Stimulated activated CD8-positive, alpha-beta memory T cell treated with anti-CD3 and anti-CD28 coated beads, Interleukin-15, amount 100 ng/mL, for 24 hours (primary cell): ENCODE measurements at places on chromosomes 2 and 18.
A peak's percentile ranks its signal among the peaks of the same experiment; 100 is the strongest.

DNA sequence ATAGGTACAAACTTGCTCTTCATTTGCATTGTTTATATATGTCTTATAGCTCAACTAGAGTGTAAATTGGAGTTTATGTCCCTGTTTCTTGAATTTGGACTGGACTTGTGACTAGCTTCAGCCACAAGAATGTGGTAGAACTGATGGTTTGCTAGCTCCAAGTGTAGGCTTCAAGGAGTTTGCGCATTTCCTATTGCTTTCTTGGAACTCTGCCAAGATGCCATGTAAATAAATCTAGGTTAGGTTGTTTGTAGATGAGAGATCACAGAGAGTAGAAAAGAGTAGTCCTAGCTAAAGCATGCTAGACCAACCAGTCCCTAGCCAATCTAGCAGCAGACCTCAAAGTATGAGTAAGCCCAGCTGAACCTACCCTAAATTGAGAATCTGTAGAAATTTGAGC is 183.0 kb upstream of the CYP26B1 start:
- DNase-seq = no peak

DNA sequence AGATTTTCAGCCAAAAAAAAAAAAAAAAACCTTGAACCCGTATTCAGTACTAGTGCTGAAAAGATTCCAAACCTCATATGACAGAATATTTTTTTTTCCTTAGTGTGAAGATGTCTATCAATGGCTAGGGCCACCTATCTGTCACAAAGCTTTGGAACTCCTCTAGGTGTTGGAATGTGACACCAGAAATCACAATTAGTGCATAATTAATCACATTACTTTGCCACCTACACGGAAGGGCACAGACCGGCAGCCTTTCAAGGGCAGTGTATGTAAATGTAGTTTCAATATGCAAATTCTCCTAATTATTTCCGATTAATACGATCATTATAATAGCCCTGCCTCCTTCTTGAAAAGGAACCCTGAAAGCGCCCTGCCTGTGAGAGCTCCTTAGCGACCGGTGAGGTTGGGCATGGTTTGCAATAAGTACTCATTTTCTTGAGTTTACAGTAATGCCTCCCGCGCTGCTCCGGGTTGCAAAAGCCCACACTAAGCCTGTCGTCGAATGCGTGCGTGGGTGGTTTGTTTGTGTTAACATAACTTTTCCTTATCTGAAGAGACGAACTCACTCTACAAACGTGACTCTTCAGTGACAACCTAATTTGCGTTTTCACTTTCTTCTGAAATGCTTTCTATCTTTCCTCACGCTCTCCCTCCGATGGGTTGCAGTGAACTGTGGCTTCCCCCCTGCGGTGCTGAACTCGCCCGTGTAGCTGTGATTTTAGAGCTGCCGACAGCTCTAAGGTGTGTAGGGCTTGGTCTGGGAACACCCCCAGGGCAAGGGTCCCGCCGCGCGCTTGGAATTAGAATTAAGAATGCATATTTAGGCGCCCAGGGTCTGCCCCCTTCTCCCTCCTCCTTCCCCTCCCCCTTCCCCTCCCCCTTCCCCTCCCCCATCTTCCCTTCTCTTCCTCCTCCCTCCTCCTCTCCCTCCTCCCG is 765 bp upstream of the ID2 start:
- DNase-seq = peak; percentile 60

- DNase-seq = no peak
These were observed 54.5 kb upstream of the NPAS2 start for GRCh38 chr2:100765481-100765880.

GRCh38 chr18:61333271-61333745 is at the start of gene CDH20:
CDH20 (plus strand) TSS chr18:61333430.
- no peak for DNase-seq

GRCh38 chr18:41347057-41347456 is 608.0 kb upstream of the PIK3C3 start:
- DNase-seq = no peak

DNA sequence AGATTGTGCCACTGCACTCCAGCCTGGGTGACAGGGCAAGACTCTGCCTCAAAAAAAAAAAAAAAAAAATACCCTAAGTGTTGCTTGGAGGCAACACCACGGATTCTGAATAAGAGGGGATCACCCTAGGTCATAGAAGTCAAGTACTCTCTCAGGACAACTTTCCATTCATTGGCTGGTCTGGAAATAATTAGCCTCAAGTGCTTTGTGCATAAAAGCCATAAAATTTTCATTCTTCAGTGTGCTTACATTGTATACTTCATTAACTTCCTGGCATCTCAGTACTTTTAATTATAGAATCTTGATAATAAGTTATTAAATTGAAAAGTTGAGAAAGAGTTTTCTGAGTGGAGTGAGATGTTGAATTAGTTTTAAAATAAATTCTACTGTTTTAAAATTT is 876.1 kb upstream of the FAM98A start:
- no peak for DNase-seq

DNA sequence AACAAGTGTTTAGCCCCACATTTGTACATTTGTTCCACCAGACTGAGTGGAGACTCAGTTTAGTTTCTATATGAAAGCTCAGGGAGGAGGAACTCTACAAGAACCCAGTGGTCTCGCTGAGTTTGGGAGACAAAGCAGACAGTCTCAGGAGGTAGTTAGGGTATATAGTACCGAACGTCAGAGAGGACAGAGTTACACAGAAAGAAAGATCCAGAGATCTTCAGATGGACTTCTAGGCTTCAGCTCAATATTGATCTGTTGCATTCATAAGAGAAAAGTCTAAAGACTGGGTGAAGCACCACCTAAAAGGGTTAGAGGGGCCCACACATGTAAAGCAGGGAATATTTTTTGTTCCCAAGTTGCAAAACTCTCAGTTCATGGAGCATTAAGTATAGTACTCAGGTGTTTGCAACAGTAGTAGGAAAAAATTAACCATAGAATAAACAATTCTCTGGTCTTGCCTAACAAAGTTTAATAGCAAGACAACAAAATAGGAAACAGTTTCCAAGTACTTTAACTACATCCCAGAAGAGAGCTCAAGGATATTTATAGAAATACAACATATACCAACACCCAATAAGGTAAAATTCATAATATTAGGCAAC is 4.2 kb downstream of the TFPI start:
- DNase-seq = no peak

DNA sequence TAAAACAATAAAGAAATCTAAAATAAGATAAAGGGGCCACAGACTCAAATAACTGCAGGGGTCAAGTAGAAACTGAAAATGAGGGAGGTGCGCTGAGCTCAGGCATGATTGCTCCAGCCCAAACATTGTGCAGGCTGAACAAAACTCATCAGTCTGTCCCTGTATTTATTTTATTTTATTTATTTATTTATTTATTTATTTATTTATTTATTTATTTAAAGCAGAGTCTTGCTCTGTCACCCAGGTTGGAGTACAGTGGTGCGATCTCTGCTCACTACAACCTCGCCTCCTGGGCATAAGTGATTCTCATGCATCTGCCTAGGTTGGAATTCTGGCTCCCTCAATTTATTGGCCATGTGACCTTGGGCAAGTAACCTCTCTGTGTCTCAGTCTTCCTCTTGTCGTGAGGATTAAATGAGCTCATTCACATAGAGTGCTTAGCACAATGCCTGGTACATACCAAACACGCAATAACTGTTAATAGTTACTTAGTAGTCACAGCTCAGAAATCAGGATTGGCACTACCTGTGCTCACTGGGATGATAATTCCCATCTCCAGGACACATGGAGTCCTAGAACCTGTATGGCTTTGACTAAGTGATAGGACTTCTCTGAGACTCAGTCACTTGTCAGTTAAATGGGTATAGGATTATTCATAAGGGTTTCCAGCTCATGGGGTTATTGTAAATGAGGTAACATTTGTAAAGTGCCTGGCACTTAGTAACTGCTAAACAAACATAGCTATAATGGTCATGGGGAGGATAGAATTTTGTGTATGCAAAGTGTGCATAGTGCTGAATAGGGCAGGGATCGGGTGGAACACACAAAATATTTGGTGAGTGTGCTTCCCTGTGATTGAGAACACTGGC is 6.0 kb downstream of the SPEG start:
- DNase-seq = no peak

DNA sequence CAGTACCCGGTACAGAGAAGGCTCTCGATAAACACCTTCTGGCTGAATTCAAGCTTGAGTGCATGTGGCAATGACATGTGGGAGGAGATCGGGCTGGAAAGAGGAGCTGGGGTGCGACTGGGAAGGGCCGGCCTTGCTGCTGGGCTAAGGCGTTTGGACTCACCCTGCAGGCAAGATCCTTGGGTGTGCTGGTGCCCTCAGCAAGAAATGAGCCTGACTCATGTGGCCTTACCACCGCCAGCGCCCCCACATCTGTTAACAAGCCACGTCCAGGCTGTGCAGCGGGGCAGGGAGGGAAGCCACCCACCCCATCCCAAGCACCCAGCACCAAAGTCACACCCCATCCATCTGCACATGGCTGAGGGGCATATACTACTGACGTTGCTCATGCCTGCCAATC is 1.3 kb downstream of the HS1BP3 start:
- no peak for DNase-seq

DNA sequence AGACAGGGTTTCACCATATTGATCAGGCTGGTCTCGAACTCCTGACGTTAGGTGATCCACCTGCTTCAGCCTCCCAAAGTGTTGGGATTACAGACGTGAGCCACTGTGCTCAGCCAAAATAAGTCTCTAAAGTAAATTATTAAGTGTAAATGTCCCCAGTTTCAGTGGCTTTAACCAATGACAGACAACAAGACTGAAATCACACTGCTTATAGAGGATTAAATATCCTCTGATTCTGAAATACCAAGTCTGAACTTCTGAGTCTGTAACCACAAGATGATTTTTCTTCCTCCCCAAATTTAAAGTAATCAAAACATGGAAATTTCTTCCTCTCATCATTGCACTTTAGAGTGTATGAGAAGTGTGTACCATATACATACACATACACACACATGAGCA is 16.5 kb upstream of the ANKRD44 start:
- DNase-seq = no peak

DNA sequence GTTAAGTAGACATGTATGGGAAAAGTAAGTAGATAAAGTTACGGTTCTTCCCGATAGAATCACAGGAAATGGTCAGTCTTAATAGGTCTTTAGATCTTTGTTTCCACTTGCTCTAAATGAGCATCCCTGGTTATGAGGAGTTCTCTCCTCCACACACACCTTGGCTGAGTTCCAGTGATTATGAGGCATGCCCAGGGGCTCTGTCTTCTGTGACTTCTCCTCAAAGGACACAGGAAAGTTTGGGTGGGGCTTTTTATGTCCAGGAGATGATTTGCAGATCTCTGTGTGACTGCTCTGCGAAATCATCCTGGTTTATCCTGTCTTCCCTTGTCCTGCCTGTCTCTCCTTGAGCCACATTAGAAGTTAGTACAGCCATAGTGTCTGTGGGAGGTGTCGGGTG is 83.9 kb upstream of the EML6 start:
- no peak for DNase-seq

DNA sequence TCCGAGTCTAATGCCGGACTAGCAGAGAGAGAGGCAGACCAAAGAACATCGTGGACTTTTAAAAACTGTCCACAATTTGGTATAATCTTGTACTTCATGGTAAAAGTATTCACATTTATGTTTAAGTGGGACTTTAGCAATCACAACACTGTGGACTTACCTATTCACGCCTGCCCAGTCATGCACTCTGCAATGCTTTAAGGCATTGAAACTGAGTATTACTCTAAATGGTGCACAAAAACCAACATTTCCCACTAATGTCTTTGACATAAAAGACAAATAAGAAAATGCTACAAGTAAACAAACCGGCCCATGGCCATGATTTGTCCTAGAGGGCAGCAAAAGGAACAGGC is 91.3 kb downstream of the ACVR1 start:
- no peak for DNase-seq

- no peak for DNase-seq
These were observed 87.3 kb downstream of the SH3RF3 start for GRCh38 chr2:109216332-109216731.

DNA sequence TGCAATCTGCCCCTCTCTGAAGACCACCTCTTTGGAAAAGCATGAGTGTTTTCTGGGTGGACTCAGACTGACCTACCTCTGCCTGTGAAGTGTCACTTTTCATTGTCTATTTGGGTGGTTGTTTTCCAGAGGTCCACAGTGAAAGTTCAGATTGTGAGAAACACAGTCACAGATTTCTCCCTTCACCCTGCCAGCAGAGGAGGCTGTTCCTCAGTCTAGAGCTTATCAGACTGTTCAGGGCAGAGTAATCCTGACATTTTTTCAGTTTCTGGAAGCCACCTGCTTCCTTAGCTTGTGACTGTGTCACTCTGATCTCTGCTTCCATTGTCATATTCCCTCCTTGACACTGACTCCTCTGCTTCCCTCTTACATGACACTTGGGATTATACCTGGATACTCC is 55.4 kb upstream of the RMP24 start:
- DNase-seq = no peak

DNA sequence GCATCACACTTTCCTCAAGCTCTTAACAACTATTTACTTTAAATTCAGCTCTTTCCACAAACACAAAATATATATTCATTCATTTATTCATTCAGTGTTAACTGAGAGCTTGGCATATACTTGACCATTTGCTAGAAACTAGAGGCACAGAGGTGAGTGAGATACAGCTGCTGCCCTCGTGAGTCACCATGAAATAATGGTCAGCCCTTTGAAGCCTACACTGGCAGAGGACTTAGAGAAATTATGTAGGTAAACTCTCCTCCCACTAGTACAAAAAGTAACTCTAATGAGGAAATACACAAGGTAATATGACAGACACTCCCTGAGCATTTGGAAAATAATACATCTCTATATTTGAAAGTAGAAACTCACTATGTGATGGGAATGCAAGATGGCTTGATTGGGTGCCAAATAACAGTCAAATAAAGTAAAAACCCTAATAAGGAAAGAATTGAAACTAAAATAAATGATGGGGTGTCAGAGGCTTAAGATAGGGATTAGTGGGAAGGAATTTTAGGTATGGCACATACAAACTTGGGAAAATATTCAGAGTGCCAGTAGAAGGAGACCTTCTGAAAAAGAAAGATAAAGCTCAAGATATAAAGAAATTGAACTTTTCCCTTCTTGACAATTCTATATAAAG is 61.1 kb downstream of the ANTXR1 start:
- DNase-seq = no peak

- DNase-seq = no peak
These were observed 36.8 kb upstream of the IGFBP2 start for GRCh38 chr2:216596236-216596979.

- no peak for DNase-seq
These were observed 14.9 kb upstream of the DGKD start for GRCh38 chr2:233339427-233339826.
